ENCODE measurements at places on chromosomes 5 and 9.

DNA sequence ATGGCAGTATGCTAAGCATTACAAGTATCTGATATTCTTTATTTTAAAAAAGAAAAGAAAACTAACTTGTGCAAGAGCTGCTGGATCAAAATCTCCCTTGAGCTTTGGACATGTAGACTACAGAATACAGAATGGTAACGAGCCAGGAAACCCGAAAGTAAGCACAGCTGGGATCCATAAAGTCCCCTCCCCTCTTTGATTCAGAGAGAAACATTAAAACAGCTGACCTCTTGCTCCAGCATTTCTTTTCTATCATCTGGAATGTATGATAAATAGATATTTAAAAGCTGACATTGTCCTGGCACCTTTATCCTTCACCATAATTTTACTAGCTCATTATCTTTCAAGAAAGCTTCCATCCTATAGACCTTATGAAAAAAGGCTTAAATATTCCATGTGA, 28.2 kb upstream of the LPAR1 start:
- DNase-seq = no peak

- DNase-seq = no peak
Observed at GRCh38 chr5:177603631-177604030, 3.7 kb downstream of the B4GALT7 start.

DNA sequence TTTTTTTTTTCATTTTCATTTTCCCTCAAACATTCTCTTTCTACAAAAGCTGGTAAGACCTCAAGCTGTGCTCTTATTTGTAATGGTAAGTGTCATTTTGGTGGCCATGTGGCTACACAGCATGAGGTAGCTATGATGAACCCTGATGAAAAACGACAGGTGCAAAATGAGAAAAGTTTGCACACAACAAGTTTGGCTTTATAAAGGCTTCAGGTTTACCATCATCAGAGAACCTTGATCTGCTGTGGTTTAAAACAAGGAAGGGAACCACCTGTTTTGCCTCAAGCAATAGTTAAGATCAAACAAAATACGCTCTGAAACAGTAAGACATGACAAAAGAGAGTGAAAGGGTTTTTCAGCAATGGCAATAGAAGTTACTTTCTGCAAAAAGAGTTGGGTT, 1124.6 kb upstream of the ACO1 start:
- DNase-seq = no peak

GRCh38 chr9:136803551-136804508, 3.9 kb upstream of the RABL6 start:
- no peak for DNase-seq

GRCh38 chr5:181161534-181162175, 14.3 kb downstream of the OR2V2 start:
- DNase-seq = no peak

DNA sequence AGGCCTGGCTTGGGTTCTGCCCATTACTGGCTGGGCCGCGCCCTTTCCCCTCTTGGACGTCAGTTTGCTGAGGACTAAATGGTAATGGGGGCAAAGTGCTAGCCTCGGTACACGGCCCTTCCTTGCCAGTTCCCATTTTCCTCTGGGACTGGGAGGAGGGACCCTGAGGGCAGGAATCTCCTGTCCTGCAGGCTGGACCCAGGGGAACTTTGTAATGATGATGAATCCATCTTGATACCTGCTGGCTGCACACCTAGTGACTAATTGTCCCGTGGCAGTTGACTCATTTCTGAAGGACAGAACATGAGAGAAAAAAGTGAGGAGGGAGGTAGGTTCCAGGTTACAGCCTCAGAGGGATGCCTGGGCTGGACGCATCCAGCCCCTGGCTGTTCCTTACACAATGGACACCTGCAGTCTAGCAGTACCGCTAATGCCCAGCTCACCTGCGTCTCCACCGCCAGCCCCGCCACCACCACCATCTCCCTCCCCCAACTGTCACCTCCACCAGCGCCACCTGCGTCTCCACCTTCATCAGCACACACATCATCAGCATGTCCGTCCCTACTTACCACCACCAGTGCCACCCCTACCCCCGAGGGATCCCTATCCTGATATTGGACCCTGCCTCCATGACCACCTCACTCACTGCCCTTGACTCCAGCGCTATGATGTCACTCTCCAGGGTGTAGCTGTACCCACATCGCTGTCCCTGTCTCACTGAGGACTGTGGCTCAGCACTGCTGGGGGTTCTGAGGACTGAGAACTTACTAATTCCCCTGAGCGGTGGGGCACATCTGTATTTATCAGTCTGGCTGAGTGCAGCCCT, 4.3 kb downstream of the CDHR2 start:
- DNase-seq = no peak

DNA sequence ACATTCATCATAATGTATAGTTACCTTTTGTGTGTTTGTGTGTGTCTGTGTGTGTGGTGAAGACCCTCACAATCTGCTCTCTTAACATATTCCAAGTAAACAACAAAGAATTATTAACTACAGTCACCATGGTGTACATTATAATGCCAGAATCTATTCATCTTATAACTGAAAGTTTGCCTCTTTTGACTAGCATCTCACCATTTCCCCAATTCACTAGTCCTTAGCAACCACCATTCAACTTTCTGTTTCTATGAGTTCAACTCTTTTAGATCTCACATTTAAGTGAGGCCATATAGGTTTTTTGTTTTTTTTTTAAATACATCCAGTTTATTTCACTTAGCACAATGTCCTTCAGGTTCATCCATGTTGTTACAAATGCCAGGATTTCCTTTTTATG, 83.6 kb downstream of the SMC2 start:
- no peak for DNase-seq

- DNase-seq = no peak
Observed at GRCh38 chr5:113233606-113234005, 201.2 kb downstream of the TSSK1B start.

DNA sequence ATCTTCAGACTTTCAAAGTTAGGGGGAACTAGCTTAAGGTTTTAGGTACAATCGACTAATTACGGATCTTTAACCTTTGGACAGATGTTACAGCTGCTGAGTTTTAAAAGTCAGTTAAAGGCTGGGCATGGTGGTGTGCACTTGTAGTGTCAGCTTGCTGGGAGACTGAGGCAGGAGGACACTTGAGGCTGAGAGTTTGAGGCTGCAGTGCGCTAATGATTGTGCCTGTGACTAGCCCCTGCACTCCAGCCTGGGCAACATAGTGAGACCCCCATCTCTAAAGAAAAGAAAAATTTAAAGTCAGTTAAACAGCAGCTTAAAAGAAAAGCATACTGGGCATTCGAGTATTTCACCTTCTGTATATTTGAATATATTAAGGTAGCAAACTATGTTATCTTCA, 51.4 kb downstream of the JMY start:
- DNase-seq = no peak

DNA sequence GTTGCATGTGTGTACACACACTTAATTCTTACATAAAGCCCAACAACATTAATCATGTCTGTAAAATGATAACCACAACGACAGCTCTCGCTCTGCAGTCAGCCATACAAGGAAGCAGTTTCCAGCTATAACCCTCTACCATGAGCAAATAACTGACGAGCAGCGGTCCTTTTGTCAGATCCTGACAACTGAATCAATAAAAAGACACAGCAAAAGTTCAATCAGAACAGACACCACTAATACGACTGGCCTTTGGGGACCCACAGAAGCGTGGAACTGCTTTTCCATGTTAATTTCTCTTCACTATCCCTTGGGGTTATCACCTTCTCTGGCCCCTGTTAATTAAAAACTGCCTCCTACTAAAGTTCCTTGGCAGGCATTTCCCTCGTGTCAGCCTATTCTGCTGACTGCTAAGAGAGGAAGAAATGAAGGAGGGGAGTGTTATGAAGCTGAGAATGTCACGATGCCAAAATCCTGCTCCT, 722.8 kb upstream of the GRAMD2B start:
- no peak for DNase-seq

DNA sequence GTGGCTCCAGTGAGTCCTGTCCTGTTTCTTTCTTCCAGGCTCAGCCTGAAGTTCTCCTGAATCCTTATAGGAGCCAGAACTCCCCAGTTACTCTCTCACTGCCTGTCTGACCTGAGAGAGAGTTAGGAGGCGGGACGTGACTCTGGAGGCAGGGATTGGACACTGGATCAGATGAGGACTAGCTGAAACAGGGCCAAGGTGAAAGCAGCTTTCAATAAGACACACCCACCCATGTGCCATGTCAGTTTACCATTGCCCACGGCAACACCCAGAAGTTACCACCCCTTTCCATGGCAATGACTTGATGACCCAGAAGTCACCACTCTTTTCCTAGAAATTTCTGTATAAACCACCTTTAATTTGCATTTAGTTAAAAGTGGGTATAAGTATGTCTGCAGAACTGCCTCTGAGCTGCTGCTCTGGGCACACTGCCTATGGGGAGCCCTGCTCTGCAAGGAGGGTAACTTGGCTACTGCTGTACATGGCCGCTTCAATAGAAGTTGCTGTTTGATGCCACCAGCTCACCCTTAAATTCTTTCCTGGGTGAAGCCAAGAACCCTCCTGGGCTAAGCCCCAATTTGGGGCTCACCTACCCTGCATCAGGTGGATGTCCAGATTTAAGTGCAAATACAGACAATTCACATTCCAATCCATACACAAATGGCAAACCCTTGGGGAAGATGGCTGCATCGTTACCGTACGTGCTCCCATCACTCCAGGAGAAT, 13.7 kb downstream of the FCN2 start:
- DNase-seq = no peak

GRCh38 chr5:32116574-32117313, 57.4 kb downstream of the GOLPH3 start:
- DNase-seq = no peak

- DNase-seq = no peak
Observed at GRCh38 chr9:920927-921326, 55.5 kb upstream of the DMRT3 start.

DNA sequence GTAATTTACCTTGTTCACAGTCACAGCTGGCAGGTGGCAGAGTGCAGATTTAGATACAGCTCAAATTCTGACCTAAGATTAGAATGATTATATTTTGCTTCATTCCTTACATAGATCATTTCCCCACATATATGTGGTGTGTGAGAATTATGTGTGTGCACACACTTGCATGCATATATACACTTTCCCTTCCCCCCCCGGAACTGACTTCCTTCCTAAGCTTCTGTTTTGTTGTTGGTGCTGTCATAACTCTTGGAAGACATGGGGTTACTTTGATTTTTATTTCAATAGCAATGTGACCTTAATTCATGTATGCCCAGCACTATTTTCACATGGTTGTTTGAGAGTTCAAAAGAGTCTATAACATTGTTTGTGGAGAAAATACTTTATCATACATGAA, 112.8 kb downstream of the CMYA5 start:
- DNase-seq = no peak

DNA sequence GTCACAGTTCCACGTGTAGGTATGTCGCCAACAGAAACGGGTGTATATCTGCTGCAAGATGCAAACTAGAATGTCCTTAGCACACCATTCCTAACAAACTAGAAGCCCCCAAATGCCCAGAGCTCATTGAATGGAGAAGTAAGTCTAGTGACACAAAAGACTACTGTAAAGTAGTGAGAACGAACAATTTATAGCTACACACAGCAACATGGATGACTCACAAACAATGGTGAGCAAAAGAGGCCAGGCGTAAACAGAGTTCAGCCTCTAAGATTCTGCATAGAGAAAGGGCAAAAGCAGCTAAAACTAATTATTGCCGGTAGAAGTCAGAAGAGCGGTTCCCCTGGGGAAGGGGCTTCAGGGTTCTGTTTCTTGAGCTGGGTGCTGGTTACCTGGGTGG, 74.7 kb downstream of the AMBP start:
- no peak for DNase-seq

Measured in stimulated activated CD4-positive, alpha-beta T cell treated with anti-CD3 and anti-CD28 coated beads, Interleukin-1b, Interleukin-23, amount 100 ng/mL, for 4 hours (primary cell).